ENCODE measurements at places on chromosomes 16 and 17.
A peak's percentile ranks its signal among the peaks of the same experiment; 100 is the strongest.

- DNase-seq = no peak
These were observed 32.3 kb downstream of the SNTB2 start for GRCh38 chr16:69219279-69219678.

DNA sequence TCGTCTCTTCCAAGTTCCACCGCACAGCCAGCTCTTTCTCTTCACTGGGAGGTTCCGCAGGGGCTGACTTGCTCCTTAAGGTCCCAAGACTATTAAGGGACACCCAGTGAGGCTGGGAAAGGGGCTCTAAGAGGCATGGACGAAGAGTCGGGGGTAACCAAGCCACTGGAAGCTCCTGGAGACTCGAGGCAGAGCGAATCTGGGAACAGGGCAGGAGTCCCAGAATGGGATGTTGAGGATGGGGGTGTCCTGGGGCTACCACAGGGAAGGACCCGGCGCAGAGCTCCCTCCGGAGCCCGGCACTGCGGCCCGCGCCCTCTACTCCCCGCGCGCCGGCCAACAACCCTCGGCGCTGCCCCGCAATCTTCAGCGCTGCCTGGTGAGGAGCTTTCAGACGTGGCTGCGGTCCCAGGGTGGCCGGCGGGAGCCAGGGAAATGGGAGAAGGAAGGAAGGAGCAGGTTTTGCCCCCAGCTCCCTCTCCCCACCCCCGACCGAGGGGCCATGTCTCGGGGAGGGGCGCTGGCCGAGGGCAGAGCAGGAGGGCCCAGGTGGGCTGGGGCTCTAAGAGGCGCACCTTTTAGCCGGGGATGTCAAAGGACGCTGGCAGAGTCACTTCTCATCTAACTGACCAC, 581 bp downstream of the CHST5 start:
- DNase-seq = no peak

DNA sequence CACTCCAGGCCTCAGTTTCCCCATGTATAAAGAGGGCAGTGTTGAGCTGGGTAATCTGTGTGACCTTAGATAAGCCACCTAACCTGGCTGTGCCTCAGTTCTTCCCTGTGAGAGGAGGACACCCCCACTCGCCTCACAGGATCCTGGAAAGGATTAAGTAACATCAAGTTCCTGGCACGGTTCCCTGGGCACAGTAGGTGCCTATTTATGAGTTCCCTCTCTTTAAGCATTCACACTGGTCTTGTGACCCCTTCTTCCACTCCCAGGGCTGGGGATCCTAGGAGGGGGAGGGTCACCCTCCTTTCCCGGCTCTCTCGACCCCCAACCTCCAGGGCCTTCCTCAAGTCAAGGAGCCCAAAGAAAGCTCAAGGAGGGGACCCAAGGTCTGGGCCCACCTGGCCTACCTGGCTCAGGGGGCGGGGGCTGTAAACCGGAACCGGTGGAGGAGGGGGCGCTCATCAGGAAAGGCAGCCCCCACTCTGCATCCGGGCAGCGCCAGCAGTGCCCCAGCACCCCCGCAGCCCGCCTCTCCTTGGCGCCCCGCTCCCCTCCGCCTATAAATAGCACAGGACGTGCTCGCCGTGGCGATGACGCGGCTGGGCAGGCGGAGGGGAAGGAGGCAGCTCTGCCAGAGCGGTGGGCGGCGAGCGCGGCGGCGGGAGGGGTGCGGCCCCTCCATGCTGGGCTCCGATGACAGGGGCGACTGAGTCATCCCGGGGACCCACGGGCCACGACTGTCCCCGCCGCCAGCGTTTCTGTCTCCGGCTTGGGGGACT, 9.4 kb downstream of the RPL19 start:
- DNase-seq = peak; percentile 62

DNA sequence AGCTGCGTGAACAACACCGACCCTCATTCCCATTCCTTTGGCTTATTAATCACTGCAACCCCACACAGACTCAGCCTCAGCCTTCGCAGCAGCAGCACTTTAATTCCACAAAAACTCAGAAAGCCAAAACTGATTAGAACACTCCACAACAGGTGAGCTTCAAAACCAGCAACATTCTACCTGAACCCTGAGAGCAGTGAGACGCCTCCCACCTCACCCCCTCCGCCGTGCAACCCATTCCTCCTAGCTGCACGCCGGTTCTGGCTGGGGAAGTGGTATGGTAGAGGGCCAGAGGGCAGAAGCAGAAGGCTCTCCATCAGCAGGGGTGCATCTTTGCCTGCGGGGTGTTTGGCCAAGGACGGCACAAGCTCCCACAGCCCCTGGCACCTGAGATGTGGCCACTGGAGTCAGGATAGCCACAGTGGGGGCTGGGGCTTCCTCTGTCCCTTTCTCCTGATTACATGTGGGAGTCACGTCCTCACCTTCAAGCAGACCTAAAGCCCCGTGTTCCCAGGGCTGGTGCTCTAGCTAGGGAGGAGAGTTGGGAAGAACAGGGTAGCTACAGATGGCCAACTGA, 1.6 kb downstream of the BORCS6 start:
- DNase-seq = peak; percentile 22

DNA sequence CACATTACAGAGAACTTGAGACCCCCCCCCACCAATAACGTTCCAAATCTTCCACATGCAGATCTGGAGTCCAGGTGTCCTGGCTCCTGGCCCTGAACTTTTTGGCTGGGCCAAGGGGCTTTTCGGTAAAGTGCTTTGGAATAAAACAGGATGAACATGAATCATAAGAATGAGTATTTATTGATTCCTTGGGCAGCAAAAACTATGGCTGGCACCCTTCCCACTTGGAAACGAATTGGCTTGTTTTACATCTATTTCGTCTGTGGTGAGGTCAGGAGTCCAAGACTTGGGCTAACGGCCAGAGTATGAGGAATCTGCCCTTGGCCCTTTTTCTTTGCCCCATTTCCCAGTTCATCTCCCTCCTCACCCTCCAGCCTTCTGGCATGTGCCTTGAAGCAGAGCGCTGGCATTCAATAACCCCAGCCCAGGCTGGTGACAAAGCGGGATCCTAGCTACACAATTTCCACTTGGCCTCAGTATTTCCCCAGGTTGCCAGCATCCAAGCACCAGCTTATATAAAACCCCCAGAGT, 4.1 kb upstream of the UBTF start:
- no peak for DNase-seq

All from activated CD4-positive, alpha-beta T cell treated with anti-CD3 and anti-CD28 coated beads, Interleukin-2, amount 10 ng/mL, durations not matched to agents 7 days and 5 days (primary cell).